ENCODE measurements at places on chromosomes 11 and 22. TPM values are rescaled to one million over a fixed set of nuclear protein-coding genes. Genes with fewer than 3 reads are reported as not detected.

DNA sequence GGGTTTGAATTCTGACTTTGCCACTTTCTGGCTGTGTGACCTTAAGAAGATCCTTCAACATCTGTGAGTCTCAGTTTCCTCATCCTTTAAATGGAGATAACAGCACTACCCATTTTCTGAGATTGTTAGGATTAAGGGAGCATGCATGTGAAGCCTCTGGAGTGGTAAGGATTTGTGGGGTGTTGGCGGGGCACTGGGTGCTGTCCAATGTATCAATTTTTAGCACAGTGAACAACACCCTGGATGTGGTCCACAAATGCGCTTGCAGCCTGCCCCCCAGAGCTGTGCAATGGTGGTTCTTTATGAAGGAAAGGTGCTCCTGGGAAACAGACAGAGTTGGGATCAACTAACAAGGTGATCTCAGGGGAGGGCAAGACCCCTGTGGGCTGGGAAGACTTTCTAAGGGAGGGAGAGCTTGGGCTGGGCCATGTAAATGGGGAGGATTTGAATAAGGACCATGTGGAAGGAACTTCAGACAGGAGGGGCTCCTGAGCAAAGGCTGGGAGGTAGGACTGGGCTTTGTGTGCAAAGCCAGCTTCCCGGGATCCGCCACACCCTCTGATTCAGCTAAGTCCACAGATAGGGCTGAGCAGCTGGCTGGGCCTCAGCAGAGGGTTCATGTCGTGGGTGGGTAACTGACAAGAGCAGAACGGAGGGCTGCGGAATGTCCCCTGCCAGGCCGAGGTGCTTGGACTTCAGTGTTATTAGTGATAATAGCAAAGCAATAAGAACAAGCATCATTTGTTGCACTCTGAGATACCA is 22.7 kb upstream of the RASD2 start:
- DNase-seq, result no peak

- DNase-seq, result peak; percentile 70
Measured at GRCh38 chr11:73295241-73295995, 12.7 kb upstream of the ARHGEF17 start.

DNA sequence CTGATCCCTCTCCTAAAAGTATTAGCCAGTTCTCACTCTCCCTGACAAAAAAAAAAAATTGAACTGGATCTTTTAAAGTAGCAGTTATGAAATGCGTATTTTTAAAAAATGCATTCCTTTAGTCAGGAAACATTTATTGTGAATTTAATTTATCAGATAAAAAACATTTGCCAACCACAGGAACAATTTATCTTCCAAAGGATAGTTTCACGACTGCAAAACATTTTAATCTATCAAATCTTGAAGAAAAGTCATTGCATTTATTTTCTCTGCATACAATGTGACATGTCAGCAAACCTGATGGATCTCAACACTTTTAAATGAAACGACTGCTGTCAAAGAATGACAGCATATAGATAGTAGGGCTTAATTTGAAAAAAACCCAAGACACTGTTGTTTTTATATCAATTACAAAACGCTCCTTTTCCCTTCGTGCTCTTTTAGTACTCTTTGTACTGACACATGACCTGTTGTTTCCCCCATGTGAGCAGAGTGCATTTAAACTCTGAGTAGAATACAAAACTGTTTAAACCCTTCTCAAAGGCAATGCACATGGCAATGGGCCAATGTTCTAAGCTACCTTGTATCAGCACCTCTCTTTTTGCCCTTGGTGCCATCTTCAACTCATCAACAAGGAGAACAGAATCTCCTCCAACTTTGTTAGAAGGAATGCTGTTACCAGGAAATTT is 107.0 kb downstream of the ATG16L2 start:
- no peak for DNase-seq

DNA sequence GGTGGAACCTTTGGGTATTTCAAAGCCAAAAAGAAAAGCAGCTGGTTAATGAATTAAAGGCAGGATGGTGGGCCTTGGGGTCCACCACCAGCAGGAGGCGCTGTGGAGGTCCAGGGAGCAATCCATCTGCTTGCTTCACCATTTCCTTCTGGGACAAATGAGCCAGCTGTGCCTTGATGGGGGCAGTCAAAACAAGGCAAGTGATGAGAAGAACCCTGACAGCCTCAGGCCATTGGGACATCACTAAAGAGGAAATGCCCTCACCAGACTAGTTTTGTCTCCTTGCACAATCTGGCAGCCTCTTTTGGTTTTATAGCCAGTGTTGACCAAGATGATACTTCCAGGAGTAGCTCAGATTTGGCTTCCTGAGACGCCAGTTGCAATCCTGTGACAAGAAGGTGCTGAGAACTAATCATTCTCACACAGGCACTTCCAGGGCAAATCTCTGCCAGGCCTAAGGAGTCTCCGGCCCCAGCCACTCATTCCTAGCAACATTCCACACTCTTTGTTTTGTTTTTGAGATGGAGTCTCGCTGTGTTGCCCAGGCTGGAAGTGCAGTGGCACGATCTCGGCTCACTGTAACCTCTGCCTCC is 38.2 kb upstream of the WEE1 start:
- DNase-seq, result peak; percentile 60

DNA sequence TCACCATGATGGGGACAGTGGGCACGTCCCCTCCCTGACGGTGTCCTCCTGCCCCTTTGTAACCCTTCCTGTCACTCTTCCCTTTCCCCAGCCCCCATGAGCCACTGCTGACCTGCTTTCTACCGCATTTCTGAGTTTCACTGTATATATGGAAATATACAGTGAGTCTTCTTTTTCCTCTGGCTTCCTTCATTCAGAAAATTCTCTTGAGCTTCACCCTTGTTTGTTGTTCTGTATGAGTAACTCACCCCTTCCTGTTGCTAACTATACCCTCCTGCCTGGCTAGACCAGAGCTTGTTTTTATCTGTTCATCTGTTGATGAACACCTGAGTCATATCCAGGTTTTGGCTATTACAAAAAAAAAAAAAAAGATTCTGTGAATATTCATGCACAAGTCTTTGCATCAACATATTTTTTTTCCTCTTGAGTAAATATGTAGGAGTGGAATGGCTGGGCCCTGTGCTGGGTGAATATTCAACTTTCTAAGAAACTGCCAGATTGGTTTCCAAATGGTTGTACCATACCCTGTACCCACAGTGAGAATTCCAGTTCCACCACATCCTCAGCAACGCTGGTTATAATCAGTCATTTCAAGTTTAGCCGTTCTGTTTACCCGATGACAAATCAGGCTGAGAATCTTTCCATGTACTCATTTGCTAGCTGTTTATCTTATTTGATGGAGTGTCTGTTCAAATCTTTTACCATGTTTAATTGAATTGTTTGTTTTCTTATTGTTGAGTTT is 62.0 kb downstream of the IGF2 start:
- no peak for DNase-seq

DNA sequence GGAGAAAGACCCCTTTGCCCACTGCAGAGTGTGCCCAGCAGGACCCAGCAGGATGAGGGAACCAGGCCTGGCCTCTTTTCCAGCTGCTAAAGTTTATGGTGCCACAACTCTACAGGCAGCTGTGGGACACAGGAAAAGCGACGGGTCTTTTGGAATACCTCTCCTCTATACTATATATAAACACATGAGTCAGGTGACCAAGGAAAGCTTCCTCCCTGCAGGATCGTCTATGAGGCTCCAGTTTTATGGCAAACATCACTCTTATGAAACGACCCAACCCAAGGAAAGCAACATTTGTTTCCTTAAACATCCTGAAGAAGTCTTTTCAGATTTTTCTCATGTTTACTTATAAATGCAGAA is 102.8 kb upstream of the AKIP1 start:
- no peak for DNase-seq

DNA sequence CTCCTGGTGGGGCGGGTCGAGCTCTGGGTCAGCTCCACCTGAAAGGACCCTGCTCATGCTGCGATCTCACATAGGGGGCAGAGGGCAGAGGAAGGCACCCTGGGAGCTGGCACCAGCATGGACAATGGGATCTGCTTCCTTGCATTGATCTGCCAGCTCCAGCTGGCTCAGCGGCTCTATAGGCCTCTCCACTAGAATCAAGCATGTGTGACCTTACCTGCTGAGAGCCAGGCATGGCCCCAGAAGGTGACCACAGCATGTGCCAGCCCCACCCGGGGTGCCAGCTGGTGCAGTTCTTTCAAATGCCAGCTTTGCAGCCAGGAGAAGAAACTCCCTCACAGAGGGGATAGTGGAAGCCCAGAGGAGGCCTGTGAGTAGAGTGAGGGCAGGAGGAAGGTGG is 22.0 kb upstream of the KLHL35 start:
- no peak for DNase-seq

DNA sequence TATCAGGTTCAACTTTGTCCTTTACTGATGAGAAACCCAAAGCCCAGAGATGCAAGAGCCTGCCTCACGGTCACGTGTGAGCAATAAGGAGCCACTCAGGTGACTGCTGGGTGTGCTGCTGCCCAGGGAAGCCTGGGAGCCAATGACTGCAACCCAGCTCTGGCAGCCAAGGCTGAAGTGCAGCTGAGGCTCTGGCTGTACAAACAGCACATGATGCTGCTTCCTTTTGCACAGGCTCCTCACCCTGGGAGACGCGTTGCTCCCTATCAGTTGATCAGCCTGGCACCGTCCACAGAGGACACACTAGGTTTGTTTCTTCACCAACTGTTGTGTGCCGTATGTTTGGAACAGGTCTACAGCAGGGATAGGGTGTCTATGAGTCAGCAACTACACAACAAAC is 168.7 kb downstream of the EFCAB6 start:
- DNase-seq, result no peak

- no peak for DNase-seq
Measured at GRCh38 chr11:396948-397548, 3.0 kb downstream of the PKP3 start.

DNA sequence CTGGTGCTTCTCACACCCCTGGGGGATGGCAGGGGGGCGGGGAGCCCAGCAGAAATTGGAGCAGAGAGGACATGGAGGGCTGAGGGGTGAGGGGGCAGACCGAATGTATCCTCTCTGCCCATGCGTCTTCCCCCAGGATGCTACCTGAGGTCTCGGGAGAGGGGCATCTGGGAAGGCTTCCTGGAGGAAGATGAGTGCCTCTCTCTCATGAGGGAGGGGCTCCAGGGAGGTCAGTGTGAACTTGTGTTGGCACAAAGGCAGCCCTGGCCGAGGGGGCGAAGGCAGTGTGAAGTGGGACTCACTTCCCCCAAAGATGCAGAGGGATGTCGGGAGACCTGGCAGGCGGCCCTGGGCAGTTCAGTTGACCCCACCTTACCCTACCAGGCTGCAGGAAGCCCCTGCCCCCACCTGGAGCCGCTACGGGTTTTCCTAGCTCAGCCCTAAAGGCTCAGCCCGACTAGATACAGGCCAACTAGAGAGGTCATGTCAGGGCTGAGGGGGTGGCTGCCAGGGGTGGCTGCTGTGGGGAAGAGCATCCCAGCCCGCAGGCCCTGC is 10.4 kb downstream of the ASCL2 start:
- DNase-seq, result no peak

DNA sequence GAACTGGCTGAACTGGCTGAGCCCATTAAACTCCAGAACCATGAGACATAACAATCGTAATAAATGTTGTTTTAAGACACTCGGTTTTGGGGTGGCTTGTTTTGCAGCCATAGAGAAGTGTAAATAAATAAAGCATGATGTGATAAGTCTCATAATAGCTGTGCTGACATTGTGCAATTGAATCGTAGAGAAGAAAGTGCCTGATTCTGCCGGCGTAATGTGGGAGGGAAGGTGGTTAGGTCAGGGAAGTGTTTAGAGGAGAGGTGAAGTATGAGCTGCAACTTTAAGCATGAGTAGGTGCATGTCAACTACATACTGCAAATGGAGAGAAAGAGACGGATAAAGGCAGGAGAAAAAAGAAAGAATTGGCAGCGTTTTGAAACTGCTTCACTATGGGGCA is 217.1 kb downstream of the BLID start:
- no peak for DNase-seq

DNA sequence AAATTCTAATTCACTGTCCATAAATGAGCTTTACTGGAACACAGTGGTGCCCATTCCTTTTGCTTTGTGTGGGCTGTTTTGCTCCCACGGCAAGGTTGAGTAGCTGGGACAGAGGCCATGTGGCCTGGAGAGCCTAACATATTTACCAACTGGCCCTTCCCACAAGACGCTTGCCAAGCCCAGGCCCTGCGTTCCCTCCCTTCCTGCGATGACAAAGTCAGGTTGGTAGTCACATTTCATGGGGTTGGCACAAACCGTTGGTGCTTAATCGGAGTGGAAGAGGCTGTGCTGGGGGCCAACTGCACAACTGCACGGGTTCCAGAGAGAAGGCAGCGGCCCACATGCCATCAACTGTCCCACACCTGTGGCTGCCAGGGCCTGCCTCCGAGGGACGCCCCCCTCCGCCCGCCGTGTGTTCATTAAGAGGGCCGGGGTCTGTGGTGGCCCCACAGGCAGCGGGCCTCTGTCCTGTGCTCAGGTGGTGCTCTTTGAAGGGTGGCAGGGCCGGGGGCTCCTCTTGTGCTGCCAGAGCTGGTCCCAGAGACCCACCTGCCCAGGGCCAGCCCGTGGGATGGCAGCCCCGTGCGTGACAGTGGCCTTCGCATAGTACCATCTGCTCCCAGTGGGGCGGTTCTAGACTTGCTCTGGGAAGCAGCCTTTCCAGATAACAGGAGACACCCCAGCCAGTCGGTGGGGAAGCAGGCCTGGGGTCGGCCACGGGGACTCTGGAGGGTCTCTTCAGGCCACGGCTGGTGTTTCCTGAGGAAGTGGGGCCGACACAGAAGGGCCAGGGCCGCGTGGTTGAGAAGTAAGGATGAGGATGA is 81.5 kb upstream of the CLDN5 start:
- DNase-seq, result no peak

DNA sequence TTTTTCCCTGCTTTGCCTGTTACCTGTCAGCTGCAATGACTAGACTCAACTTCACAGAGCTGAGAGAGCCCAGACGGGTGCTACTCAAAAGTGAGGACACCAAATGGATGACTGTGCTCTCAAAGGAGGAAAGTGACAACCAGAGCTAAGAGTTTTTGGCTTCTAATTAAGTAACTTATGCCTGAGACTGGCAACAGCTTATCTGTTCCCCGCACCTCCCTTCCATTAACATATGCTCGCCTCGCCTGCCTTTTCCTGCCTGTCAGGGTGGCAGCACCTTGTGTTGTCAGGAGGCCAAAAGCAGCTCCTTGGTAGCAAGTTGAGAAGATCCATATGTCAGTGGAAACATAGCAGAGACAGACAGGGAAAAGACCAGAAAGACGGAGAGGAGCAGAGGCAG is 573.9 kb upstream of the KIRREL3 start:
- DNase-seq, result no peak

Gene SEC14L3
- total RNA-seq, result not detected

Gene TNNI2
- total RNA-seq, result 3.7 TPM

Gene PTPRJ
- total RNA-seq, result 14.5 TPM

Gene WBP2NL
- 1.1 TPM for total RNA-seq

Gene TRPM5
- 0.63 TPM for total RNA-seq

Gene SAA1
- total RNA-seq, result 170 TPM

Gene ART1
- not detected for total RNA-seq

Gene ADM2
- total RNA-seq, result not detected

Gene CHRNA10
- total RNA-seq, result 4.7 TPM

Gene CARNS1
- total RNA-seq, result 0.47 TPM
